ENCODE measurements at places on chromosomes 2 and 18. TPM values are rescaled to one million over a fixed set of nuclear protein-coding genes. Genes with fewer than 3 reads are reported as not detected.

The TYW5 gene
- 6.8 TPM for total RNA-seq

The AFG3L2 gene
- total RNA-seq, result 30.3 TPM

The NEB gene
- total RNA-seq, result 0.28 TPM

The CHRNG gene
- not detected for total RNA-seq

The FBXO48 gene
- 0.75 TPM for total RNA-seq

The PDE11A gene
- total RNA-seq, result 1.0 TPM

The CHMP3 gene
- total RNA-seq, result 25.0 TPM

The CCL20 gene
- total RNA-seq, result 5.9 TPM

The SH3RF3 gene
- 0.42 TPM for total RNA-seq

The EEF1B2 gene
- 328 TPM for total RNA-seq

The ADCYAP1 gene
- not detected for total RNA-seq

The CFAP221 gene
- 3.1 TPM for total RNA-seq

The NCKAP5 gene
- total RNA-seq, result 2.7 TPM

The TEKT4 gene
- total RNA-seq, result not detected

The ANKRD30B gene
- total RNA-seq, result not detected

The KHK gene
- 152 TPM for total RNA-seq

The SERPINE2 gene
- total RNA-seq, result 4.8 TPM

The CCDC178 gene
- not detected for total RNA-seq

The DSC3 gene
- total RNA-seq, result under 0.01 TPM

The TXNDC2 gene
- 0.09 TPM for total RNA-seq

The HOXD13 gene
- not detected for total RNA-seq

The CAPN14 gene
- 0.08 TPM for total RNA-seq
